Stomach (tissue), 19 donors: ENCODE measurements at places on chromosomes 6 and 20. TPM values are rescaled to one million over a fixed set of nuclear protein-coding genes. Genes with fewer than 3 reads are reported as not detected.

TFAP2C gene
- 0.12 TPM for polyA plus RNA-seq

LY6G6F gene
- polyA plus RNA-seq: not detected

SAMD5 gene
- 3.7 TPM for polyA plus RNA-seq

GSTA3 gene
- polyA plus RNA-seq: 2.3 TPM

LY6G6C gene
- polyA plus RNA-seq: 0.90 TPM

DNA sequence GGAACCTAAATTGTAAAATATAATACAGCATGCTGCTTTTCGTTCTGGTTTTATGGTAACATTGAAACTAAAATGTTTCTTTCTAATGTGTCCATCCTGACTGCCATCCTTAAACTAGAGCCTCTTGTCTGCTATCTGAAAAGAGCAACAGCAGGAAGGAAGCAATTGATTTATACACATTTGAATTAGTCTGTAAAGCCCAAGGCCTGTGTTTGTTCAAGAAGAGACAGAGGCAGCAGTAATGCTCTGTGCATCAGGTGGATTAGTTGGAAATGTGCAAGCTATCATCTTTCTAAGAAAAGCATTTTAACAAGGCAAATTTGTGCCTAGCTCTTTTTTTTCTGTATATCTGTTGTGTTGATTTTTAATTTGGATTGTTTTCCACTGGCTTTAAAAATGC is 128.6 kb downstream of the SCAF8 start:
- H3K4me1 ChIP-seq: peaks cover 6% of the 10 kb centered on the region
- H3K4me3 ChIP-seq: no peak overlapping the region
- no peaks in the 10 kb centered on the region for H3K27me3 ChIP-seq
- no peak overlapping the region for H3K27ac ChIP-seq

- no peaks in the 10 kb centered on the region for H3K4me1 ChIP-seq
- H3K27ac ChIP-seq: no peak overlapping the region
- no peak overlapping the region for H3K4me3 ChIP-seq
Measured at GRCh38 chr6:83536034-83536646, 23.8 kb downstream of the PRSS35 start.

- H3K36me3 ChIP-seq: peaks cover 25% of the 10 kb centered on the region
- no peak overlapping the region for H3K27ac ChIP-seq
- peaks cover 14% of the 10 kb centered on the region for H3K4me1 ChIP-seq
- no peak overlapping the region for H3K4me3 ChIP-seq
Measured at GRCh38 chr20:50198180-50198666, 7.6 kb downstream of the CEBPB start.

GRCh38 chr6:63418741-63419140 is 99.0 kb upstream of the LGSN start:
- no peak overlapping the region for H3K27ac ChIP-seq
- H3K27me3 ChIP-seq: no peaks in the 10 kb centered on the region
- no peaks in the 10 kb centered on the region for H3K36me3 ChIP-seq
- no peak for DNase-seq
- no peak overlapping the region for H3K4me3 ChIP-seq

DNA sequence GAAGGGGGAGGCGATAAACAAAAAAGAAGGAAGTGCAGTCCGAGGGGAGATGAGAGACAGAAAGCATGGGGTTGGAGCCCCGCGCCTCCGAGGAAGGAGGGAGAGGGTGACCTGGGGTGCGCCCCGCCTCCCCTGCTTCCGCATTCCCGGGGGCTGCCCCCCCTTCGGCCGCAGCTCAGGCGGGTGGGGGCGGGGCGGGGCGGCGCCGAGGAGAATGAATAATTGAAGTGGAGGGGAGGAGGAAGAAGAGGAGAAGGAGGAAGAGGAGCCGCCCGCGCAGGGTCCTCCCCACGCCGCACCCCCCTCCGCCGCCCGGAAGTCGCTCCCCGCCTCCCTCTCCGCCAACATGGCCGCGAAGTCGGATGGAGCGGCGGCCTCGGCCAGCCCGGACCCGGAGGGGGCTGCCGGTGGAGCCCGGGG is at the start of gene XKR7:
Gene XKR7, plus strand, starts transcription at position 322 of the 420 bp plus-strand sequence. Its CDS starts 25 bp downstream, at position 347.
- no peaks in the 10 kb centered on the region for H3K36me3 ChIP-seq
- DNase-seq: peak; percentile 64
- no peaks in the 10 kb centered on the region for H3K4me1 ChIP-seq

- no peaks in the 10 kb centered on the region for H3K36me3 ChIP-seq
- peaks cover 81% of the 10 kb centered on the region for H3K4me1 ChIP-seq
- peaks cover 18% of the 10 kb centered on the region for H3K27me3 ChIP-seq
- peak overlapping the region; percentile 84 for H3K4me3 ChIP-seq
Measured at GRCh38 chr20:31605902-31606803, 1.1 kb downstream of the ID1 start.

DNA sequence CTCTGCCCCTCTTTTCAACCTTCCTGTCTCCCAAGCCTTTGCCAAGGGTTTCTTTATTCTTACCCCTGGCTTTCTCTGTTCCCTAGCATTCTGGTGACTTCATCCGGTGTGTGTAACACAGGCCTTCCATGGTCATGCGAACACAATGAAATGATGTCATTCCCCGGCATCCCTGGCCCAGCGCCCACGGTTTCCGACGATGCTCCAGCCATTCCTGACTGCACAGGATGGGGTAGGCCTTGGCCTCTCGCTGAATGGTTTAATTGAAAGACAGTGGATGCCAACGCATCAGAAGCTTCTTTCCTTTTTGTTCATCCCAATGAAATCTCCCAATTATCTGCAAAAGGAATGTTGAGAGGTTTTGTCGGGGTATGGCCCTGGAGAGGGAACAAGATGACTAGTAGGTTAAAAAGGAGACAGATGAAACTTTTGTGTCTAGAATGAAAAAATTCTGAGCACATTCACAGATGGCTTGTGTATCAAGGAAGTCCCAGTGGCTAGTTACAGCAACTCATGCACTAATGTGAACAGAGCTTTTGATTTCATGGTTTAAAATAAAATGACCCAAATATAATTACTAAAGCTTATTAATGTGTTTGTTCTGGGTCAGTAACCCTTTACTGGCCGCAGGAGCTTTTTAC is 655.0 kb downstream of the QKI start:
- no peaks in the 10 kb centered on the region for H3K27me3 ChIP-seq
- peak; percentile 80 for DNase-seq
- no peak overlapping the region for H3K27ac ChIP-seq
- no peaks in the 10 kb centered on the region for H3K4me1 ChIP-seq
- H3K36me3 ChIP-seq: no peaks in the 10 kb centered on the region
- no peak overlapping the region for H3K4me3 ChIP-seq

- H3K4me3 ChIP-seq: no peak overlapping the region
- H3K27me3 ChIP-seq: peaks cover 68% of the 10 kb centered on the region
- no peaks in the 10 kb centered on the region for H3K36me3 ChIP-seq
- H3K27ac ChIP-seq: no peak overlapping the region
Measured at GRCh38 chr6:149924933-149925252, 2.0 kb upstream of the RAET1G start.

DNA sequence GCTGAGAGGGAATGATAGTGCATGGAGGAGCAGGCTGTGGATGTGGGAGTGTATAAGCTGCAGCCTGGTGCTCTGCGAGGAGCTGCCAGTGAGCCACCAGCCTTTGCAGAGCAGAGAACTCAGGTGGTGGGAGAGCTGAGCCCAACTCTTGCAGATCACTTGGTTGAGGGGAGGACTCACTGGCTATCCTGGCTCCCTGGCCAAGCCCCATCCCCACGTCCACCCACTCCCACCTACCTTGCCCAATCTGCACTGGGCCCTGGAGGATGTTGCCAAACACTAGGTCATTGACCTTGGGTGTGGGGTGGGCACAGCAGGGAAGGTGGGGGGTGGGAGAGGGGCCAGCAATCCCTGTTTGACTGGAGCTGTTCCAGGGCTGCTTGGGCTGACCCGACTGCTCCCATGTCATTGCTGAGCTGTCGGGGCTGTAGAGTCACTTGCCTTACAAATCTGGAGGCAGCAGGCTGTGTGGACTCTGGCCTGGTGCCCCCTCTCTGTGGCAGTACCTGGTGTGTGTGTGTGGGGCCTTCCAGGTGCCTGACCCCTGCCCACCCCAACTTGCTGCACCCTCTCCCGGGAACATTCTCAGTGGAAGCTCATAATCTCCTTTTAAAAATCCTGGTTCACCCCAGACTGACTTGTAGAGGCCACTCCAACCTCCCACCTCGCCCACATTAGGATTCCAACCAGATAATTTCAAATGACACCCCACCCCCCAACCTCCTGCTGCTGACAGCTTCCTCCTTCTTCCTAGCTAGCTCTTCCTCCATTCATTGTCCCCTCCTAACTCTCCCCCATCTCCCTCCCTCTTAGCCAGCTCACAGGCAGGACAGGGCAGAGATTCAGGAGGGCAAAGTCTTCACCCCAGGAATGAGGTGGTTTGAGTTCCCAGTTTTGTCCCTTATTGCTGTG is 162.3 kb downstream of the MRPL14 start:
- H3K4me1 ChIP-seq: no peaks in the 10 kb centered on the region
- H3K36me3 ChIP-seq: no peaks in the 10 kb centered on the region
- no peaks in the 10 kb centered on the region for H3K27me3 ChIP-seq
- no peak overlapping the region for H3K27ac ChIP-seq
- H3K4me3 ChIP-seq: no peak overlapping the region

DNA sequence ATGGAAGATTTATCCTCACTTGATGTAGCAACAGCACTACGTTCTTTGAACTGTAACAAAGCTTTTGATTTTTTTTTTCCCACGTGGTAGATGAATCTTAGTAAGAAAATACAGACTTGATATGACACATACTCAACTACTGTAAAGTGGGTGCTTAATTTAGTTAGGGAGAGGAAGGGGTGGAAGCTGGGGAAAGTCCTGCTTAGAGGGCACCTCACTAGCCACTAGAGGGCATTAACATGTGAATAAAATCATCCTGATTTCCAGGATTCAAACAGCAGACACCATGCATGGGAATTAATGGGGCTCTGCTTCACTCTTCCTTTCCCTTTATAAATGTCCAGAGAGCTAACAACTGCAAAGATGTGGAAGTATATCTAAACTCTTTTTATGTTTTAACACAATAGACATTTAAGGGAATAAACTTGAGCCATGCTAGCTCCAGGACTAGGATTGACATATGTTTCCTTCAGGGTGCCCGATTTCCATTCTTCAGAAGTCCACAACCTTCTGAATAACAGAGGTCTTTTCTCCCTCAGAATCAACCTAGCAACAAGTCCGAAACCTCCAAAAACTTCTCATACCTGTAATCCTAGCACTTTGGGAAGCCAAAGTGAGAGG is 250.1 kb downstream of the ATXN1 start:
- no peak overlapping the region for H3K4me3 ChIP-seq
- no peak overlapping the region for H3K27ac ChIP-seq
- H3K36me3 ChIP-seq: no peaks in the 10 kb centered on the region
- DNase-seq: peak; percentile 67
- peaks cover 42% of the 10 kb centered on the region for H3K4me1 ChIP-seq
- no peaks in the 10 kb centered on the region for H3K27me3 ChIP-seq

DNA sequence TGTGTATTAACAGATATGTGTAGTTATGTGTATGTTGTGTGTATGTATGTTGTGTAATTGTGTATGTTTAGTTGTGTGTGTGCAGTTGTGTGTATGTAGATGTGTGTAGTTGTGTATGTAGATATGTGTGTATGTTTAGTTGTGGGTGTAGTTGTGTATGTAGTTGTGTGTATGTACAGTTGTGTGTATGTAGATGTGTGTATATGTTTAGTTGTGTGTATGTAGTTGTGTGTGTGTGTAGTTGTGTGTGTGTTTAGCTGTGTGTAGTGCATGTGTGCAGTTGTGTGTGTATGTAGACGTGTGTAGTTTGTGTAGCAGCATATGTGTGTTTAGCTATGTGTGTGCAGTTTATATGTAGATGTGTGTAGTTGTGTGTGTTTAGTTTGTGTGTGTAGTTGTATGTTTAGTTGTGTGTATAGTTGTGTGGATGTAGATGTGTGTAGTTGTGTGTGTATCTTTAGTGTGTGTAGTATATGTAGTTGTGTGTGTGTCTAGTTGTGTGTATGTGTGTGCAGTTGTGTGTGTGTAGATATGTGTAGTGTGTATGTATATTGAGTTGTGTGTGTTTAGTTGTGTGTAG is 16.3 kb downstream of the SIRT5 start:
- DNase-seq: no peak
- peaks cover 9% of the 10 kb centered on the region for H3K36me3 ChIP-seq
- no peak overlapping the region for H3K27ac ChIP-seq
- H3K4me3 ChIP-seq: no peak overlapping the region

GRCh38 chr20:46119028-46119546 is 973 bp downstream of the CD40 start:
- H3K36me3 ChIP-seq: peaks cover 8% of the 10 kb centered on the region
- H3K4me1 ChIP-seq: peaks cover 50% of the 10 kb centered on the region
- H3K27ac ChIP-seq: peak overlapping the region; percentile 80
- no peaks in the 10 kb centered on the region for H3K27me3 ChIP-seq
- H3K4me3 ChIP-seq: peak overlapping the region; percentile 55

- no peaks in the 10 kb centered on the region for H3K4me1 ChIP-seq
- H3K4me3 ChIP-seq: no peak overlapping the region
- H3K27ac ChIP-seq: no peak overlapping the region
- H3K36me3 ChIP-seq: no peaks in the 10 kb centered on the region
- peaks cover 11% of the 10 kb centered on the region for H3K27me3 ChIP-seq
Measured at GRCh38 chr6:1348675-1349074, 36.8 kb downstream of the FOXQ1 start.
